GM12892 (cell line): ENCODE measurements at places on chromosomes 11 and 22.

GRCh38 chr22:48577014-48577690 lies 1250.5 kb downstream of the BRD1 start:
- no peak for DNase-seq

DNA sequence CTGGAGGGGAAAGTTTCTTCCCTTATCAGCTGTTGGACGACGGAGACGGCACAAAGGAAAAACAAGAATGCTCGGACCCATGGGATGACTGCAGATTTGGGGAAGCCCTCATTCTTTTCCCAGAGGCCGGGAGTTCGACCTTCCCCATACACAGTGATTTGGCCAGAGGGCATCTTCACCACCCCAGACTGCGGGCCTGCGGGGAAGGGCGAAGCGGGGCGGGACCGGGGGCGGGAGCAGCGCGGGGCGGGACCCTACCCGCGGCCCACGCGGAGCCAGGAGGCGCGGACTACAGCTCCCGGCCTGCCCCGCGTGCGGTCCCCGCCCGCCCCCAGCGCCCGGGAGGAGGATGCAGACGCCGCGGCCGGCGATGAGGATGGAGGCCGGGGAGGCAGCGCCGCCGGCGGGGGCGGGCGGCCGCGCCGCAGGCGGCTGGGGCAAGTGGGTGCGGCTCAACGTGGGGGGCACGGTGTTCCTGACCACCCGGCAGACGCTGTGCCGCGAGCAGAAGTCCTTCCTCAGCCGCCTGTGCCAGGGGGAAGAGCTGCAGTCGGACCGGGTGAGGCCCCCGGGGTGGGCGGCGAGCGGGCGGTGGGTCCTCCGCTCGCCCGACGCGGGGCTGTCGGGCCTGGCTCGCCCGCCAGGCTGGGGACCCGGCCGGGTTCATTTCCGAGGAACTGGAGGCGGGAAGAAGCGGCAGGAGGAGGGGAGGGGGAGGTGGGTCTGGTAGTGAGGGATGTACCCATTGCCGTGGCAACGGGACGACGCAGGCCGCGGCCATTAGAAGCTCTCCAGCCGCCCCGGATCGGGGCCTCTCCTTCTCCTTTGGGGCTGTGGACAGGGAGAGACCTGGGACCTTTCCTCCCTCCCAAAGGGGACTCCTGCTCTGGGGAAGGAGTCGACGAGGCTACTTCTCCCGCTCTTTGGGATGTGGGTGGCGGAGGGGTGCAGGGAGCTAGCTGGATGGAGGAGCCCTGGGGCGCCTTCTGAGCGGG lies at the start of gene KCTD17:
KCTD17 (plus strand) TSS at position 352 of the 995 bp plus-strand sequence; CDS start at position 371, 19 bp downstream.
- peak; percentile 99 for DNase-seq

DNA sequence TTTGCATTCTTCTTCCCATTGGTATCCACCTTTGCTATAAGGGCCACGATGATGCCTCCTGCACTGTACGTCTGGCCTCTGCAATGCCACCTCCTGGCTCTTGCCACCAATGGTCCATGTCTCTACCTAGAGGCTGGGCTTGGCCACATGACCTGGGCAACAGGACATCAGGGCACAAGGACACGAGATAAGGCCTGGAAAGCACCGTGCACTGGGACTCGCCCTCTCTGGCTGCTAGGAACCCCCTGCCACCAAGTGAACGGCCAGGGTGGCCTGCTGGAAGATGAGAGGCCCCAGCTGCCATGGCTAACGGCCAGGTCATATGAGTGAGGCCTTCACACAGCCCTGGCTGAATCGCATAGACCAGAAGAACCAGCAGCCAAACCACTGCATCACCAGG lies 87.4 kb downstream of the TRMU start:
- no peak for DNase-seq

GRCh38 chr22:30129636-30130035 lies 49.4 kb downstream of the HORMAD2 start:
- DNase-seq: no peak

GRCh38 chr22:37711490-37711889 lies 14.6 kb downstream of the TRIOBP start:
- DNase-seq: no peak

GRCh38 chr22:44395118-44396005 lies 82.6 kb upstream of the SHISAL1 start:
- no peak for DNase-seq

- peak; percentile 44 for DNase-seq
Measured at GRCh38 chr22:38505541-38506117, 482 bp downstream of the DDX17 start.

DNA sequence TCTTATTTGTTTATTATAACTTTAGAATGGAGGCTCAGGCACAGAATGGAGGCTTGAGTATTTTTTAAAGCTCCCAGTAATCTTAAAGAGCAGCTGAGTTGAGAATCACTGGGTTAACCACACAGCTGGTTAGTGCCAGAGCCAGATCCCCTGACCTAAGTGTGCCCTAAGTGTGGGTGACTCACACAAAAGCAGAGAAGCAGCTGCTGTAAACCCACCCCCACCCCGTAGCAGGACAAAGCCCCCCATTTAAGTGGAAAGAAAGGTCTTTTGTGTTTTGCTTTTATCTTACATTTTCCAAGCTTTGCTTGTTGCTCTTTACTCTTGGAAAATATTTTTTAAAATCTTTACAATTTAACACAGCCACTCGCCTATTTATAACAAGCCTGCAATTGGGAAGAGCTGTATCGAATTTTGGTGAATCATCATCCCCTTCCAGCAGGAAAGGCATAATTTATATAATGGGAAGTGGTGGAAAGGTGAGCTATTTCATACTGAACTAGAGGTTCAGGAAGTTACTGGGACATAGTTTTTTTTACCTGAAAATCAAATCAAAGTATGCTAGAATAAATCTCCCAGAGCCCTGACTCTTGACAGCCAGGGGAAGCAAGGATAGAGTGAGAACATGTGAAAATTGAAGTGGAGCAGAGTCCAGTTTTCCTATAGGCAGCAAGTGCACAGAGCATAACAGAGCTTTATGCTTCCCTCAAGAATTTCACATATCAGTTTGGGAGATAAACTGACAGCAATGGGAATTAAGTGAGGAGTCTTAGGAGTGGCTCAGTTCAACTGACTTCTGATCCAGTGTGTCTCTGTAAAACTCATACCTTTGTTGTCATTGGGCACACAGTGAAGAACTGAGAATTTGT lies 405.7 kb downstream of the AASDHPPT start:
- no peak for DNase-seq

GRCh38 chr11:102539567-102539966 lies 9.0 kb upstream of the MMP7 start:
- DNase-seq: no peak
